ENCODE measurements at places on chromosomes 11 and 22. TPM values are rescaled to one million over a fixed set of nuclear protein-coding genes. Genes with fewer than 3 reads are reported as not detected.
A peak's percentile ranks its signal among the peaks of the same experiment; 100 is the strongest.

DNA sequence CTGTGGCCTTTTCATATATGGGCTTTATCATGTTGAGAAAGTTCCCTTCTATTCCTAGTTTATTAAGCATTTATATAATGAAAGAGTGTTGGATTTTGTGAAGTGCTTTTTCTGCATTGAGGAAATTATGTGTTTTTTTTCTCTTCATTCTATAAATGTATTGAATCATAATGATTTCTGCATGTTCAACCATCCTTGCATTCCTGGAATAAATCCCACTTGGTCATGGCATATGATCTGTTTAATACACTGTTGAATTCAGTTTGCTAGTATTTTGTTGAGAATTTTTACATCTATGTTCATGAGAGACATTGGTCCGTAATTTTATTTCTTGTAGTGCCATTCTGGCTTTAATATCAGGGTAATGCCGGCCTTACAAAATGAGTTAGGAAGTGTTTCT is 25.8 kb downstream of the PIM3 start:
- DNase-seq, result no peak

- DNase-seq, result no peak
These were observed 28.4 kb downstream of the MUC5B start for GRCh38 chr11:1251236-1251770.

The TNNI2 gene
- total RNA-seq, result not detected

The OOSP2 gene
- total RNA-seq, result not detected

DNA sequence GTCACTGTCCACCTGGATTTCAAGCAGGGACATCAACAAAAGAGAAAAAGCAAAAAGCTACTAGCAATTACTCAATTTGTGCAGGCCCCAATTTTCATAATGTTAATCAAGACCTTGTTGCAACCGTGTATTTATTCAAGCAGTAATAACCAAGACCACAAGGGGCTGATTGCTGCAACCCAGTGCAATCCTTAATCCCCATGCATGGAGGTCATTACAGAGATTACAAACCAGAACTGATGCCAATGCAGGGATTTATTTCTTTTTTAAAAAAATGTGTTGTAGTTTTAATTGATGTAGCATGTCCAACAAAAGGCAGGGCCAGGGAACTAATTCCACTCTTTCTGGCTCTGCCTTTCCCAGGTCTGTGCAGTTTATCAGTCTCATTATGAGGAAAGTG is 18.4 kb downstream of the TECTA start:
- DNase-seq, result no peak

DNA sequence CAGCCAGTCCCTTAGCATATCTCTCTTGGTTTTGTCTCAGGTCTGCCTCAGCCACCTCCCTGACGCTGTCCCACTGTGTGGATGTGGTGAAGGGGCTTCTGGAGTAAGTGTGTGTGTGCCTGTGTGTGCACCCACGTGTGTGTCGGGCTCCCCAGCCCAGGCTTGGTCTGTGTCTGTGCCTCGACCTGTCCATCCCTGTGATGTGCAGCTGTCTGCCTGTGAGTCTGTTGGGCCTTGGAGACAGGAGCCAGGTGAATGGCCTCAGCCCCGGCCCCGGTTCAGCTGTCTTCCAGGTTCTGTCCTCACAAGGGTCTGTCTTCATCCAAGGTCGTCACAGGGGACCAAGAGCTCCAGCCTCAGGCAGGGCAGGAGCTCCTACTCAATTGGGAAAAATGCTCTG is 9.8 kb downstream of the ATG16L2 start:
- no peak for DNase-seq

DNA sequence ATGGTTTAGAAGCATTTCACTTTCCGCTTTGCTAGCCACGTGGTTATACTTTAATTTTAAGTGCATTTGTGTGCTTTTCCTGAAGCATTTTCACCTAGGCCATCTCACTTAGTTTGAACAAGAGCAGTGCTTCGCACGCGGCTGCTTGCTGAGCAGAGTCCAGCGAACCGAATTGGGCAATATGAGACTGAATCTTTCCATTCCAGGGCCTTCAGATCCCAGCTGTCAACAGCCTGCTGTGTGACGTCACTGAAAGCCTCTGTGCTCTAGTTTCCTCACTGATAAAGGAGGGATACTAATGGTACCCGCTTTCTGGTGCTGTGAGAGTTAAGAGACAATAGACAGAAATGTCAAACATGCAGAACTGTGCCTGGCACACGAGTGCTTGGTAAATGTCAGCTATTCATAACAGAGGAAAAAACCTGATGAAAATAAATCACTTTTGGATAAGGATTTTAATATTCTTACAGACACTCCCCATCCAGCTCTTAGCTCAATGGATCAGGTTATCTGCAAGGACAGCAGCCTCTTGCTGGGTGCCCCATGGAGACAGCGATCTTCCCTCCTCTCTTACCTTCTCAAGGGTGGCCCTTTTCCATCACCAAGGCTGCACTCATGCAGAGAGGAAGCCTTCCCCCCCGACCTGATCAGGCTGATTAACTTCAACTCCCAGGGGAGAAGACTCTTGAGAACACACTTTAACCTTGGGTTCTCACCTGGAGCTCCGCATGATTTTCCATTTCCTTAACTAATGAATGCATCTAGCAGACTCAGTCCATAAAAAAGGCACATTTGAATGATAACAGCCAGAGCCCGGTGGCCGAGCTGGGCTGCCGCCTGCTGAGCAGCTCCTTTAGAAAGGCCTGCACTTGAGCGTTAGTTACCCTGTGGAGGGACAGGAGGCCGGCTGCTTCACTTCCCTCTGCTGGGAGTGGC is 3.5 kb upstream of the GLB1L3 start:
- DNase-seq, result no peak

- no peak for DNase-seq
These were observed 3.9 kb downstream of the CD3D start for GRCh38 chr11:118338637-118339061.

GRCh38 chr11:124892750-124893454 is 4.8 kb downstream of the ROBO4 start:
- DNase-seq, result no peak

- no peak for DNase-seq
These were observed 55.5 kb upstream of the SLC5A12 start for GRCh38 chr11:26777372-26777808.

GRCh38 chr22:37020192-37020479 is 594 bp downstream of the MPST start:
- DNase-seq, result no peak

DNA sequence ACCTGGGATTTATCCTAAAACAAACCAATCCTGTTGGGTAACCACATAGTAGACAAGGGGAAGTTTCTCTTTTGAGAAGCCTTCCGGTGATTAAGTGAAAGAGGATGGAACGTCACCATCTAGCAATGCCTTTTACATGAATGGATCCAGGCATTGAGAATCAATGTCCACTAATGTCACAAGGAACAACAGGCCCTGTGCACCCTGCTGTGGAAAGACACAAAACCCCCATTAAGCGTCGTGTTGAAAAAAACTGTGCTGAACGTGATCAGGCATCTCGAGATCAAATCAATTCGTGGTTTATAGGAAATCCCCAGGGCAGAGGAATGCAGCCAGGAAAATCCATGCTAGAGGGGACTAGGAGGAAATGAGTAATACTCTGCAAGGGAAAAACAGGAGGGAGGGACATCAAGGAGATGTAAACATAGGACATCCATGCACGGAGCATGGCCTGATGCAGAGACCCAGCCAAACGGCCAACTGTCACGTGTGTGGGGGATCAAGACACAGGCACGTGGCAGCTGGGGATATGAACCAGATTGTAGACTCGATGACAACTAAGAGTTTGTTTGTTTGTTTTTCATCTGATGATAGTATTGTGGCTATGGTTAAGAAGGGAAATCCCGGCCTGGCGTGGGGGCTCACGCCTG is 38.6 kb upstream of the CARS1 start:
- DNase-seq, result peak; percentile 95

The OSBP2 gene
- total RNA-seq, result 15.4 TPM

The CD3D gene
- not detected for total RNA-seq

- no peak for DNase-seq
These were observed 276.8 kb downstream of the BRD1 start for GRCh38 chr22:49550766-49551362.

- no peak for DNase-seq
These were observed 592 bp upstream of the CTSC start for GRCh38 chr11:88337987-88338668.

The GLYAT gene
- not detected for total RNA-seq

DNA sequence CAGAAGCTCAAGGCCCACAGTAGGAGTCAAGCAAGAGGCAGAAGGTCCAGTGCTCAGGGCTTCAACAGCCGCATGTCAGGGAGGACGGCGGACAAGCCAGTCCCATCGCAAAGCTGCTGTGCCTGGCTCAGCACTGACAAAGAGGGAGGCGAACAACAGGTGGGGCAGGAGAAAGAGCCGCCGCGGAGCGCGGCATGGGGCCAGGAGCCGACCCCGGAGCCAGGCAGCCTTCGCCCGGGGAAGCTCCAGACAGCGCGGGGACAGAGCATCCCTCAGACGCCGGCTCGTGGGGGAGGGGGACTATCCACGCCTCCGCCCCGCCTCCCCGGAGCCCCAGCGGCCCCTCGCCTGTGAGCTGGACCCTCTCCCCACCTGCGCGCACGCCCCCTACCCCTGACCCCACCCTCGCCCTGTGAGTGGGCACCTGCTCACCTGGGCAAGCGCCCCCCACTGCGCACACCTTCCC is 369 bp downstream of the DHCR7 start:
- DNase-seq, result no peak

DNA sequence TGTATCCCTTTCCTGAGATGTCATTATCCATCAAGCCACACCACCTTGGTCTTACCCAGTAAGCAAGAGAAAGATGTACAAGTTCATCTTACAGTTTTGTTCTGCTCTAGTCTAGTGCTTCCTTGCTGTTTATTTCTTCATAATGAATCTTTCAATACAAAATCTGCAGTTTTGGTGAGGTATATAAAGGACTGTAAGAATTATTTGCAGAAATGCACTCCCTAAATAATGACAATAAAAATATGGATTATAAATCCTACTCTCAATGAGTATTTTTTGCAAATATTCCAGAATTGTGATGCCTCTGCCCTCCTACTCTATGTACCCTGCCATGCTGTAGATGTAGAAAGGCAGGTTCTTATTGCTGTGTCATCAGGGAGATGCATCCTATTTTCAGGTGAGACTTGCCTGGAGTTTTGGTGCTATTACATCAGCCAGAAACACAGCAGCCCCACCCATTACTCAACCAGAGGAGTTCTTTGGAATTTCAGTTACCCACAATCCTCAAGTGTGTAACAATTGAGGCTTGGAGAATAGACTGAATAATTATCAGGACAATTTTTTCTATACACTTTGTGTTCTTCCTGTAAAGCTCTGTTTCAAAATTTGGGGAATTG is at the start of gene OR10S1:
TSS of gene OR10S1 (minus strand) at position 51 of the 617 bp plus-strand sequence. CDS start 117 bp downstream, outside the sequence.
- DNase-seq, result no peak

- no peak for DNase-seq
These were observed 1416.4 kb upstream of the RAG2 start for GRCh38 chr11:38014405-38014804.
